ENCODE measurements at places on chromosomes 3 and 15.

DNA sequence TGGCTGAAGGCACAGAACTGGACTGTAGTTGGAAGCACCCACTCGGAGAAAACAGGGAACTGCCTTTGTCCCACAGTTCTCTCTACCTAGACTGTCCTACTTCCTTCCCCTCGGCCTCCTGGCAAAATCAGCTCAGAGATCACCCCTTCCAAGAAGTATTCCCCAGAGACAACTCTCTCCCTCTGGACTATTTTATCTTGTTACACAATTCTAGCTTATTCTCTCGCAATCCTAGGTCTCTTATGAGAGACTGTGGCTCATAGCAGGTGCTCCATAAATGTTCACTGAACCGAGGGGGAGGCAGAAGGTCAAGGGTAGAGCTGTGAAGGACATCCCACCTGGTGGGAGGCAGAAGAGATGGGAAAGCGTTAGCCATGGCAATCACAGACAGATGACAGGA, 10.6 kb downstream of the HEG1 start:
- no peak for DNase-seq

DNA sequence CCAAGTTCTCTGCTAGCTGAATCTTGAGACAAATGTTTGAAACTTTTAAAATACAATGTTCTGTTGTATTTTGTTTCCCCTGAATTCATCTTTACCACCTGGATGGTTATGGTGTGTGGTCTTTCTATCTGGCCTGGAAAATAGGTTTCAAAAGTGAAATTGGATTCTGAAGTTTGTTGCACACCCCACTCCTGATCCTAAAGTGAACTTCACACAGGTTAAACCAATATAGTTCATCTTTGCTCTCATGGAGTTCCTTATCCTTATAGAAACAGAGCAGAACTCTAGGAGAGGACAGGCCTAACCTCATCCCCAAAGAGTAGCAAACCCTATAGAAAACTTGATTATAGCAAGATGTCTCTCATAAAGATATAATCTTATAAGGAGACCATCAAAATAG, 179.4 kb upstream of the BCL6 start:
- DNase-seq, result no peak

- no peak for DNase-seq
These were observed 415.0 kb downstream of the NTRK3 start for GRCh38 chr15:87841426-87841998.

DNA sequence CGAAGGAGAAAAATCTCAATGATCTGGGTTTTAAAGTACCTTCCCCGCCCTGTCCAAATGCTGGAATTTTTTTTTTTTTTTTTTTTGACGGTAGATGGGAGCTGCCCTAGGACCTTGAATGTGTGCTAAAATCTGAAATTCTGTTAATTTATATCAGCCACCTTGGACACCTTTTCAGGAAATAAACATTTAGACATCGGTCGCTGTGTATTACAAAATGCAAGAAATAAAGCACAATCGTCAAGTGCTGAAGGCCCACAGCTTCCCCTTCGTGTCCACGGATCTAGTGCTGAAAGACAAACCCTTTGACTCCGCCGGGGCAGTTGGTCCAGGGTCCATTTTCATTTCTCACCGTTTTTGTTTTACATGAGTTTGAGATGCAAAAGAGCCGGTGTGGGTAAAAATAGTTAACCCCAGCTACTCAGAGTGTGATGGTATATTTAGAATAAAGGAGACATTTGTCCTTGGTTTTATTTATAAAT, 90.2 kb upstream of the CHD2 start:
- no peak for DNase-seq

GRCh38 chr15:44243141-44243540, 45.4 kb upstream of the GOLM2 start:
- no peak for DNase-seq

- DNase-seq, result no peak
These were observed 723.9 kb upstream of the ALCAM start for GRCh38 chr3:104642827-104643226.

DNA sequence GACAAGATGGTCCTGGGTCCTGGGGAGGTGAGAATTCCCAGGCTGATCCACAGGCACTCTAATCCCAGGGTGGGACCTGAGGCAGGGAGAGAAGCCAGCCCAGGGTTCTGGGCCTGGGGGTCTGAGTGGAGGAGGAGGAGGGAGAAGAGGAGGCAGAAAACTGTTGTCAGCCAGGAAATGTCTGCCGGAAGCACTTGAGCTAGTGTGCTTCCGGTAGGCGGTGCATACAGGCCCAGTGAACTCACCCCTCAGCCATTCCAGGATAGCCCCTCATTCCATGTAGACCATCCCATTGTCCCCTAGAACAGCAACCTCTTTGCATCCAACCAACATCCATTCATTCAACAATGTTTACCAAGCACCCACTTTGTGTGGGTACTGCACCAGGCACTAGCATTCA, 47.9 kb upstream of the LCTL start:
- DNase-seq, result no peak

GRCh38 chr3:177055605-177056571, 141.4 kb downstream of the TBL1XR1 start:
- DNase-seq, result no peak

DNA sequence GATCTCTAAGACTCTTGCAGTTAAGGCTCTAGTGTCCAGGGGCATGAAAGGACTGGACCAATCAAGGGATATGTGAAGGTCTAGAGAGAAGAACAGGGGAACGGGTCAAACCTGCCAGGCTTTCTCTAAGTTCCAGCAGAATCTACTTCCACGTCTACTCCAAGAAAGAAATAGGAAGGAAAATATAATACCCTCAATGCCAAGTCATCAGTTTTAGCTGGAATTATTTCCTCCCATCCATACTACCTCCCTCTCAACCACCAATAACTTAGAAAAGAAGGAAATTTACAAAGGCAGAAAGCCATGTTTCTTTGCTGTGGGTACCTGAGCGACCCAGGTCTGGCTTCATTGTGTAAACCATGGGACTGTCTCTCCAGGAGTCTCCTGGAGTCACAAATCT, 7.8 kb downstream of the SHC4 start:
- DNase-seq, result no peak

- no peak for DNase-seq
These were observed 97.0 kb downstream of the ARRDC4 start for GRCh38 chr15:98057453-98057852.

GRCh38 chr15:41915255-41915994, 21.6 kb upstream of the SPTBN5 start:
- DNase-seq, result no peak

- no peak for DNase-seq
These were observed 76.5 kb downstream of the OTOL1 start for GRCh38 chr3:161573136-161573535.

- no peak for DNase-seq
These were observed 447.4 kb upstream of the ROBO1 start for GRCh38 chr3:80215191-80215590.
